ENCODE measurements at places on chromosomes 7 and 10.

DNA sequence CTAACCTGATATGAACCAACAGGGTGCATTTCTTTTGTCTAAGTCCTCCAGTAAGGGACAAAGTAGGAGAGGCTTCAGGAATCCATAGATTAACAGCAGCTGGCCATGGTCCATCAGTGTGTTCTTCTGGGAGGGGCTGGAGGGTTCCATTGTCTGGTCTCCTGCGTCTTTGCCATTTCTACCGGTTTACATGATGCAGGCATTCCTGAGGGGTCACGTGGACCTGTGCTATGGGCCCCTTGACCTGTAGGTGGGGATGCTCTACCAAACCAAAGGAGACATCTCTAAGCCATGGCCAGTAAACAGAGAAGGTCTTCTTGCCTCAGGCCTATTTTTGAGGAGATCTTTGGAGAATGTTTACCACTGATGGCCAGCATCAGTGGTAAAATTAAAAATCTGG is 28.7 kb upstream of the HABP2 start:
- no peak for DNase-seq

GRCh38 chr10:78919181-78919966 is 149.4 kb upstream of the ZMIZ1 start:
- no peak for DNase-seq

- DNase-seq = no peak
Observed at GRCh38 chr7:18638594-18639452, 143.3 kb downstream of the HDAC9 start.

- no peak for DNase-seq
Observed at GRCh38 chr7:152893801-152894294, 134.3 kb downstream of the ACTR3B start.

GRCh38 chr10:78866731-78867554 is 201.8 kb upstream of the ZMIZ1 start:
- no peak for DNase-seq

DNA sequence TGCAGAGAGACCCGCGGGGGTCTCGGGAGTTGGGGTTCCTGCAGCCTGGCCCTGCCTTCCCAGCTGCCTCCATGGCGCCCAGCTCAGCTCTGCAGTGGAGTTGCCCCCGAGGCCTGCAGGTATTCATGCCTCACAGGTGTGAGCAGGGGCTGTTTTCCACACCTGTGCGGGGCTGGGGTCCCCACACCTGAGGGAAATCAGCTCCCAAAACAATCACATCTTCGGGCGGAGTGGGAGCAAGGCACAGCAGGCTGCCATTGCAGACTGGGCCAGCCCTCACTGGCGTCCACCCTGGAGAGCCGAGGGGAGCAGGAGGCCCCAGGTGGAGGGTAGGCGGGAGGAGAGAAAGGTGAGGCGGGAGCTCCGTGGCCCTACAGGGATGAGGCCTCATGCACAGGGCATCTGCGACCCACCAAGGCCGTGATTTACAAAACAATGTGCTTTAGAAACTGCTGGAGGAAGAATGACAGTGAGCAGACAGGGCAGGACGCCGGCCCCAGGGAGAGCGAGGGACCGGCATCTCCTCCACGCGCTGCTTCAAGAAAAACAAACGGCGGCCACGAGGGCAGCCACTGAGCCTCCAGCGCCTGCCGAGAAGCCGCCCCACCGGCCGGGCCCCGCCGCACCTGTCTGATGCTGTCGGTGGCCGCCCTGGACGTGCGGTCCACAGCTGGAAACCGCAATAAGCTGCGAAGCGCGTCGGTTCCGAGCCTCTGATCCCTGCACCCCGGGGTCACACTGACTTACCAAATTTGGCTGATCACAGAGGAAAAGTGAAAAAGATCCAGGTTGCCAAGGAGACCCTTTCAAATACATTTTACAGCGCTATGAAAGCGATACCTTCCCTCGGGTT is 53.0 kb upstream of the PDGFA start:
- DNase-seq = no peak

- no peak for DNase-seq
Observed at GRCh38 chr10:115861455-115861854, 411.6 kb downstream of the GFRA1 start.
